ENCODE measurements at places on chromosomes 2 and 18.

DNA sequence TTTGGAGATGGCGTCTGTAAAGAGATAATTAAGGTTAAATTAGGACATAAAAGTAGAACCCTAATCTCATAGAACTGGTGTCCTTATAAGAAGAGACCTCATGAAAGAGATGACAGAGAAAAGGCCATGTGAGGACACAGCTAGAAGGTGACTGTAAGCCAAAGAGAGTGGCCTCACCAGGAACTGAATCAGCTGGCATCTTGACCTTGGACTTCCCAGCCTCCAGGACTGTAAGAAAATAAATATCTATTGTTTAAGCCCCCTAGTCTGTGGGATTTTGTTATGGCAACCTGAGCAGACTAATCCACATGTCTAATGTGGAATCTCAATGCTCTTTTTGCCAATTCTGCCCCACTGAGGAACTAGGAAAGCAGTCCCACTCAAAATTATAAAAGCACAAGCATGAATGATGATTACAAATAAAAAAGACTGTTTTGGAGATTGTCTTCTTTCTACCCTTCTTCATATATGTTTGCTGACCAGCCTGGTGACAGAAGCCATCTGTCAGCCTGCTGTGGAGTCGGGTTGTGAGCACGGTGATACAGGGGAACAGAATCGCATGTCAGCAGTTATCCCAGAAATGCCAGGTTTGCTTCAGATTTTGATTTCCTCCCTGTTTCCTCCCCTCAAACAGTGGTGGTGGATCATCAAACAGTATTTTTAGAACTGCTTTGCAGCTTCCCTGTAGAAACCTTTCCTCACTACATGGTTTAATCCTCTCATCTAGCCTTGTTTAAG lies 54.2 kb downstream of the INPP4A start:
- no peaks in the 10 kb centered on the region for H3K27me3 ChIP-seq
- peaks cover 70% of the 10 kb centered on the region for H3K36me3 ChIP-seq
- DNase-seq, result no peak
- H3K27ac ChIP-seq, result no peak overlapping the region
- no peak overlapping the region for H3K4me3 ChIP-seq

GRCh38 chr2:37052600-37053332 lies 31.4 kb downstream of the HEATR5B start:
- H3K4me1 ChIP-seq, result no peaks in the 10 kb centered on the region
- H3K27me3 ChIP-seq, result no peaks in the 10 kb centered on the region
- no peak overlapping the region for H3K27ac ChIP-seq
- no peak overlapping the region for H3K4me3 ChIP-seq

- H3K27me3 ChIP-seq, result no peaks in the 10 kb centered on the region
- DNase-seq, result no peak
- H3K36me3 ChIP-seq, result peaks cover 5% of the 10 kb centered on the region
- H3K4me1 ChIP-seq, result peaks cover 15% of the 10 kb centered on the region
- no peak overlapping the region for H3K4me3 ChIP-seq
Measured at GRCh38 chr2:8116661-8117060, 565.2 kb upstream of the ID2 start.

DNA sequence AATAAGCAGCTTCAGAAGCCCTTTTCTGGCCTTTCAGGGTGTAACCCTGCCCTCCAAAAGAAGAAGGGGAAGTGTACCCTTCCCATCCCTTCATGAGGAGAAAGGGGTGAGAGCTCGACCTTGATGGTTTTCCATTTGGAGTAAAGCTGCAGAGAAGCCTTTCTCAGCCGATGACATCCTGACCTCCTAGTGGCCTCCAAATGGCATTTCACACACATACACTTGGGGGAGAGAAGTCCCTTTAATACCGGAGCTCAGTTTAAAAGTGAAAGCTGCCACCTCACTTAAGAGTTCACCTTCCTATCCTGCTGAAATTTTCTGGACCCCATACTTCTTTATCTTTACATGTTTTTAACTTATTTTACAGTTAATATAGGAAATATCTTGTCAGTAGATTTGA lies 716.7 kb downstream of the DCDC2C start:
- DNase-seq, result no peak
- no peaks in the 10 kb centered on the region for H3K4me1 ChIP-seq

DNA sequence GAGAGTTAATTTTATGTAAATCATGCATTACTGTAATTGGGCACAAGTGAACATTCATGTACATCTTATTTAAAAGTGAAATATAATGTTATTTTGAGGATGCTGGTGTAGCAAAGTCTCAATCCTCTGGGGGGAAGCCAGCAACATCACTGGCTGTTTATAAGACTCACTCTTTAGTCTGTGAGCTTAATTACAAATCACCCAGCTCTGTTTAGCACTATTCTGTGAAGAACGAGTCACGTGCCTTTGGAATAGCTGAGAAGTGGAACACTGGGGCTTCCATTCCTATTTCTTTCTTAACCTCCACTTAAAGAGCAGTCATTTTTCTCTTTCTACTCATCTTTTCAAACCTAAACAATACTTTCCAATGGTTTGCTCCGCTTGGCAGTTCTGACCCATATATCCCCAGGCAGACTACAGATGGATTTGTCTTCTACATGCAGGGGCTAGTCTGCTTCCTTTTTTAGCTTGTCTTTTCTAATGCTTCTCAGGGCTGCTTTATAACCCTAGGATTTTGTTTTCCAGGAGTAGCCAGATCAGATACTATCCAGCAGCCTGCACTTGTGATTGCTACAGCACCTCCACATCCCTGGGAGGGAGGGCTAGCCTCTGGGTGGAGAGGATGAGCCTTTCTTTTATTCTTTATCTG lies 95.3 kb upstream of the CAVIN2 start:
- H3K4me3 ChIP-seq, result no peak overlapping the region
- no peak for DNase-seq
- no peaks in the 10 kb centered on the region for H3K36me3 ChIP-seq
- H3K4me1 ChIP-seq, result no peaks in the 10 kb centered on the region
- peaks cover 33% of the 10 kb centered on the region for H3K27me3 ChIP-seq

GRCh38 chr18:55452123-55452611 lies 135.8 kb downstream of the TCF4 start:
- no peak for DNase-seq
- H3K4me1 ChIP-seq, result no peaks in the 10 kb centered on the region
- no peak overlapping the region for H3K27ac ChIP-seq
- no peaks in the 10 kb centered on the region for H3K27me3 ChIP-seq
- H3K4me3 ChIP-seq, result no peak overlapping the region

GRCh38 chr2:31333527-31334183 lies 80.9 kb downstream of the XDH start:
- no peaks in the 10 kb centered on the region for H3K36me3 ChIP-seq
- no peak overlapping the region for H3K4me3 ChIP-seq
- H3K4me1 ChIP-seq, result no peaks in the 10 kb centered on the region
- no peak overlapping the region for H3K27ac ChIP-seq
- DNase-seq, result peak; percentile 87
- H3K27me3 ChIP-seq, result peaks cover 9% of the 10 kb centered on the region

- H3K27me3 ChIP-seq, result no peaks in the 10 kb centered on the region
- H3K27ac ChIP-seq, result no peak overlapping the region
- H3K4me1 ChIP-seq, result no peaks in the 10 kb centered on the region
- no peak for DNase-seq
Measured at GRCh38 chr2:138032334-138032733, 68.1 kb downstream of the HNMT start.

GRCh38 chr2:168662651-168663208 lies 139.7 kb upstream of the NOSTRIN start:
- no peak for DNase-seq
- H3K27me3 ChIP-seq, result no peaks in the 10 kb centered on the region
- no peak overlapping the region for H3K27ac ChIP-seq

DNA sequence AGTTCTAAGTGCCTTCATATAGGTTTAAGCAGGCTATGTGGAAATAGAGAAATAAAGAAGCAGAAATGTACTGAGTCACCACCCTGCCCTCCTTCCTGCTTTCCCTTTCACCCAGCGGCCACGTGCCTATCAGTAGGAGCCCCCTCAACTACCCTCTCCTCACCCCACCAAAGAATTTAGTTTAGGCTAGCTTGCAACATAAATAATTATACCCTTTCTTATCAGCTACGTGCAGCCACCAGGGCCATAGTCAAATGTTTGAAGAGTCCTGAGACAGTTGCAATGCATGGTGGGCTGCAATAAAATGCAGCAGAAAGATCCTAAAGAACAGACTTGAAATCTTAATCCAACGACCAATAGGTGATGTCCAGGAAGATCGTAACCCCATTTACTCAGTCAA lies 101.2 kb downstream of the RTP5 start:
- H3K4me1 ChIP-seq, result peaks cover 13% of the 10 kb centered on the region
- H3K36me3 ChIP-seq, result peaks cover 6% of the 10 kb centered on the region
- DNase-seq, result no peak
- H3K27me3 ChIP-seq, result no peaks in the 10 kb centered on the region
- H3K4me3 ChIP-seq, result no peak overlapping the region

DNA sequence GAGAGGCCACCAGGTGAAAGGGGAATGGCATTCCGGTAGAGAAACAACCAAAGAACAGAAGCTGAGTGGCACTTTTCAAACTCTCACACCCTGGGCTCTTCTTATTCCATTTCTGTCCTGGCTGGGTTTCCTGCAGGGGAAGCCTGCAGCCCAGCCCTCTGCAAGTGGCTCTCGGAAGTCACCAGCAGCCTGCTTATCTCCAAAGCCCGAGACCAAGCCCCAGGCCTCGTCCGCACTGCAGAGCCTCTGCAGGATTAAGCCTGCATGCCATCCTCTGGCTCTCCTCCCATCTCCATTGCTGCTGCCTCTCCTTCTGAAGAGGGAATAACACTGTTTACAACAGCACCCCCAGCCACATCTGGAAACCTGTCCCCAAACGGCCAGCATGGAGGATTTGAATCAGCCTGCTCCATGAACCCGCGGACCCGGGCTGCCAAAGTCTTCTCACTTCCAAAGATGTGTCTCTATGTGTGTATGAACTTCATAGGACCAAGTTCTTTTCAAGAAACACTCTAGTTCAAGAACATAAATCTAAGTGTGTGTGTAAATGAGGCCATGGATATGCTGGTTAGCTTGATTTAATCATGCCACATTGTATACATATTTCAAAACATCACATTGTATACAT lies 54.2 kb downstream of the DIPK1C start:
- no peak overlapping the region for H3K4me3 ChIP-seq
- H3K36me3 ChIP-seq, result peaks cover 4% of the 10 kb centered on the region
- no peak overlapping the region for H3K27ac ChIP-seq
- H3K4me1 ChIP-seq, result peaks cover 9% of the 10 kb centered on the region

DNA sequence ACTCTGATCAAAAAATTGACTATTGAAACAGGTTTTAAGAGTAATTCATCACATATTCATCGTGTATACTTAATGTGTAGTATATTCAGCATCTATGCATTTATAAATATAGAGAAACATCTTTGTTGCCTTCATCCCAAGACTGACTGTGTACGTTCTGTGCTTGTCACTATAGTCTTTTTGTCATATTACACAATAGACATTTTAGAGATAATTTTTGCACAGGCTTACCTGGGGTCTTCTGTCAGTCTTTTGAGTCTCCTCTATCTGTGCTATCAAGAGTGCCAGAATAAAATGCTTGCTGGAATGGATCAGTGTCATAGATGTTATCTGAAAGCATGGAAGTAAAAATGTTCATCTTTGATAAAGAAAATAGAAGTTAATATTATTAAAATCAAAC lies 1047.7 kb upstream of the NRXN1 start:
- no peaks in the 10 kb centered on the region for H3K36me3 ChIP-seq
- no peaks in the 10 kb centered on the region for H3K27me3 ChIP-seq
- H3K4me1 ChIP-seq, result no peaks in the 10 kb centered on the region
- no peak for DNase-seq

- H3K4me1 ChIP-seq, result no peaks in the 10 kb centered on the region
- DNase-seq, result no peak
- H3K27me3 ChIP-seq, result no peaks in the 10 kb centered on the region
- H3K4me3 ChIP-seq, result no peak overlapping the region
- H3K36me3 ChIP-seq, result no peaks in the 10 kb centered on the region
Measured at GRCh38 chr18:72727776-72728175, 140.0 kb downstream of the NETO1 start.

GRCh38 chr2:23784971-23785370 lies 142.0 kb downstream of the ATAD2B start:
- no peak overlapping the region for H3K27ac ChIP-seq
- H3K4me3 ChIP-seq, result no peak overlapping the region
- peaks cover 18% of the 10 kb centered on the region for H3K4me1 ChIP-seq
- DNase-seq, result no peak
- peaks cover 12% of the 10 kb centered on the region for H3K36me3 ChIP-seq

DNA sequence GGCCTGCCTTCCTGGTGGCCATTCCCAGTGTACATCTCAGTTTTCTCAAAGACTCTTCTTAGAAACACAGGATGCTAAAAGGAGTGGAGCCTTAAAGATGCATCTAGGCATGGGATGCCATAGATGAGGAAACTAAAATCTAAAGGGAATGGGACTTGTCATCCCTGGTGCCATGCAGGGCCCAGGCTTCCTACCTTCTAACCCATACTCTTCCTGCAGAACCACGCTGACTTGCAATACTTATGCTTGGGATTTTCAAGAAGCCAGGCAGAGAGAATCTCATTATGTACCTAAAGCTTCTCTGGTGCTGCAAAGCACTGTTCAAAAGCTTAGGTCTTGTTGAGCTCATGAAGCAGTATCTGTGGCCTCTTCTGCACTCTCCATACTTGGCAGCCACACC lies 329.1 kb downstream of the CYRIA start:
- no peaks in the 10 kb centered on the region for H3K36me3 ChIP-seq
- no peaks in the 10 kb centered on the region for H3K4me1 ChIP-seq
- H3K27me3 ChIP-seq, result no peaks in the 10 kb centered on the region
- no peak for DNase-seq
- H3K27ac ChIP-seq, result no peak overlapping the region
- H3K4me3 ChIP-seq, result no peak overlapping the region

DNA sequence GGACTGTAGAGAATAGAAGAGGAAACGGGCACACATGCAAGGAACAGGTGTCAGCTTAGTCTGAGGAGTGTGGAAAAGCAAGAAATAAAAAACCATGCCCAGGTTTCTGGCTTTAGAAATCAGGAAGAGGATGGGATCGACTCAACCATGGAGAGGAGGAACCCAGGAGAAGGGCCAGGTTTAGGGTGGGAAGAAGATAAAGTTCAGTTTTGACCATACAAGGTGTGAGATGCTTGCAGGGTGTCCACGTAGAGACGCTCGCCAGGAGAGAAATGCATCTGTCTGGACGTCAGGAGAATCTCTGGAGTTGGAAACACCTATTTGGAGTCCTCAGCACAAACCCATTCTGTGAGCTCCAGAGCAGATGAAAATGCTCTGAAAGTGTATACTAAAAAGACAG lies 275.1 kb downstream of the CYRIA start:
- H3K27ac ChIP-seq, result no peak overlapping the region
- DNase-seq, result no peak
- no peak overlapping the region for H3K4me3 ChIP-seq
- H3K27me3 ChIP-seq, result no peaks in the 10 kb centered on the region

DNA sequence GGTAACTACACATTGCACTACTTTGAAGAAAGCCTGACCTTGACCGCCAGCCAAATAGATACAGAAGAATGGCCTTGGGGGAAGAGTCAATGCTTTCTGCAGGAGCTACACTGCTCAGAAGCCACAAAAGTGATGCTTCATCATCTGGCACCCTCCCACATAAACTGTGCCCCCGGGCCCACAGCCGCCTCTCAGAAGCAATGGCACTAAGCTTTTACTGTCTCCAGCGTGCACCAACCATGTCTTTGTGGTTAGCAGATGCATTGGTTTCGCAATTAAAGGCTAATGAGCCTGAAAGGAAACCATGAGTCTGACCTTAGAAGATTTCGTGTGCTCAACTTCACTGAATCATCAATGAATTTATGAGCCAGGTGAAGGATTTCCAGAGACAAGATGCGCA lies 209.4 kb upstream of the TRIB2 start:
- H3K36me3 ChIP-seq, result peaks cover 22% of the 10 kb centered on the region
- H3K27ac ChIP-seq, result peak overlapping the region; percentile 62
- DNase-seq, result peak; percentile 78
- H3K27me3 ChIP-seq, result no peaks in the 10 kb centered on the region
- no peak overlapping the region for H3K4me3 ChIP-seq
- H3K4me1 ChIP-seq, result peaks cover 65% of the 10 kb centered on the region
